ENCODE measurements at places on chromosomes 2 and 18. TPM values are rescaled to one million over a fixed set of nuclear protein-coding genes. Genes with fewer than 3 reads are reported as not detected.

The SOX11 gene
- not detected for total RNA-seq

The CHST10 gene
- 12.3 TPM for total RNA-seq

DNA sequence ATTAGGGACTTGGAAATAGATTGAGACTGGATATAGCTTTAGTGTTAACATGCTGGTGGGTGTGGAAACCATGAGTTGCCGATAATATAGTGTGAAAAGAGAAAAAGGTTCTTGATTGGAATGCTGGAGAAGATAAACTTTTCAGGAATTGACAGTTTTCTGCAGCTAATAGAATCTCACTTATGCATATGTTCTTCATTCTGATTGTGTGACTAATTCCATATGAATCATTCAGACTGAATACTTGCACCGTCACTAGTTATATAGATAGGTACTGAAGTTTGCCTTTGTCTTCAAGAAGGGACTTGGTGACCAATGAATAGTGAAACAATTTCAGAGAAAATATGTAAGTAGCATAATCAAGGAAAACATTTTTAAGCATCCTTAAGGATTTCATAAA is 225.7 kb upstream of the FOSL2 start:
- no peak for DNase-seq

GRCh38 chr2:82239176-82239575 is 1934.6 kb upstream of the LRRTM1 start:
- DNase-seq = no peak

GRCh38 chr18:48754993-48755473 is 195.7 kb downstream of the SMAD7 start:
- no peak for DNase-seq

Data from endothelial cell of umbilical vein (primary cell).